ENCODE measurements at places on chromosomes 2 and 18.
A peak's percentile ranks its signal among the peaks of the same experiment; 100 is the strongest.

GRCh38 chr2:104914509-104914908 is 60.6 kb downstream of the POU3F3 start:
- no peak overlapping the region for H3K4me3 ChIP-seq
- H3K36me3 ChIP-seq, result no peaks in the 10 kb centered on the region
- H3K27me3 ChIP-seq, result no peaks in the 10 kb centered on the region
- DNase-seq, result no peak
- no peaks in the 10 kb centered on the region for H3K4me1 ChIP-seq

DNA sequence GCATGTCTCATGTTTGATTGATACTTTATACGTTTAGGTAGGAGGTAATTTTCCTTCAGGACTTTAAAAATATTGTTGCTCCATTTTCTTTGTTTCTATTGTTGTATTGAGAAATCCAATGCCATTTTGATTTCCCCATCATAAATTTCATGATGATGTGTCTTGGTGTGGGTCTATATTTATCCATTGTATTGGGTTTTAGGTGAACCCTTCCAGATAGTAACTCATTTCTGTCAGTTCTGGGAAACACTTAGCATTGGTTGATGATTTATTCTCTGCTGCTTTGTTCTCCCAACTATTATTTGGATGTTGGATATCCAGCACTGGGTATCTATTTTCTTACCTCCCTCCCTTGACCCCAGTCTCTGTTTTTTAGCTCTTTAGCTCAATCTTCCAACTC is 10.0 kb downstream of the MRPL19 start:
- H3K36me3 ChIP-seq, result peaks cover 94% of the 10 kb centered on the region
- no peaks in the 10 kb centered on the region for H3K27me3 ChIP-seq
- H3K4me3 ChIP-seq, result no peak overlapping the region
- no peaks in the 10 kb centered on the region for H3K4me1 ChIP-seq

DNA sequence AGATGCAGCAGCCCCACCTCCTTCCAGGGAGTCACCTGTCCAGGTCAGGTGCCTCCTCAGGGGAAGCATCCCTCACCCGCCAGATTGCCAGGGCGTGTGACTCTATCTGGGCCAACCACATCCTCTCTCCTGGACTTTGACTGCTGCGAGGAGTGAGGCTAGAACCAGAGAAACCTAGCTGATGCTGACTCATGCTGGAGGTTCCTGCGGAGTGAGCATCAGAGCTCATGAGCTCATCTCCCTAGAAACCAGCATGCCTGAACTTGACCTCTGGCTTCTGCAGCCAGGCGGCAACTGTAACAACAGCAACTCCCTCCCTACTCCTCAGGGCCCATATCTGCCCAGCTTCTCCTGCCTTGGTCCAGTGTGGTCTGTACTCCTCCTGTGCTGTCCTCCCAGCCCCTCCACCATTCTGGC is 28.3 kb upstream of the NT5DC4 start:
- peak; percentile 77 for DNase-seq
- H3K27ac ChIP-seq, result peak overlapping the region; percentile 18
- no peaks in the 10 kb centered on the region for H3K36me3 ChIP-seq

- H3K27me3 ChIP-seq, result no peaks in the 10 kb centered on the region
- peaks cover 11% of the 10 kb centered on the region for H3K4me1 ChIP-seq
- H3K4me3 ChIP-seq, result no peak overlapping the region
- H3K27ac ChIP-seq, result no peak overlapping the region
- DNase-seq, result no peak
- peaks cover 10% of the 10 kb centered on the region for H3K36me3 ChIP-seq
Measured at GRCh38 chr2:236121546-236121945, 46.6 kb downstream of the GBX2 start.

DNA sequence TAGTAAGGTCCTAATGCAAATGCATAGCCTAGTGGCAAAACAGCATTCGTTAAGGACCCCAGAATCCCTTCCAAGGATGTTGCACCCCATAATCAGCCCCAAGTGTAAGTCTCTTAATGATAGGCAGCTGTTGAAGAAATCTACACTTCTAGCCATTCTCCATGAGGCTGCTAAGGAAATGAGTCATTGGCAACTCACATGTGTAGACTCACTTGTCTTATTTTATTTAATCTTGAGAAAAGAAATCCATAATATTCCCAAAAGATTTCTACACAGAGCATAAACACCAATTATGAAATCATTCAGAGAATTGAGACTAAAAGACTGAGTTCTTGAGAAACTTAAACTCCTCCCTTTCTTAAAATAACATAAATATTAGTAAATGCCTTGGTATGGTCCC is 52.4 kb downstream of the AKAIN1 start:
- H3K4me1 ChIP-seq, result no peaks in the 10 kb centered on the region
- H3K36me3 ChIP-seq, result no peaks in the 10 kb centered on the region
- H3K27ac ChIP-seq, result no peak overlapping the region
- DNase-seq, result no peak
- H3K4me3 ChIP-seq, result no peak overlapping the region

DNA sequence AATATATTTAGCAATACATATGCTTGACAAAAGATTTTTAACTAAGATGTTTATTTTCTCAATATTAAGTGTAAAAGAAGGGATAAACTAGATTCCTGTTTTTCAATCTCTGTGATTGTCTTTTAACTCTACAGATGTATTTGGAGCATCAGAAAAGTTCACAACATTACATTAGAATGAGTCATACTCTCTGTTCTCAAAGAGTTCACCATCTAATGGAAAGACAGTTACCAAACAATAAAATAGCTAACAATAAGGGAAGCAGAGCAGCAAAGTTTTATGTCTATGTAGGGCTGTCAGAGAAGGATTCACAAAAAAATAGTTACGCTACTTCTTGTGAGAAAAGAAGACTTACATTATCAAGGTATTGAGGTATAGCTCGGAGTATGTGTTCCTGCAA is 109.2 kb upstream of the MAP2 start:
- H3K27ac ChIP-seq, result no peak overlapping the region
- H3K4me1 ChIP-seq, result no peaks in the 10 kb centered on the region
- H3K27me3 ChIP-seq, result no peaks in the 10 kb centered on the region
- H3K4me3 ChIP-seq, result no peak overlapping the region

- H3K27ac ChIP-seq, result peak overlapping the region; percentile 99
- H3K4me1 ChIP-seq, result peaks cover 43% of the 10 kb centered on the region
- no peaks in the 10 kb centered on the region for H3K27me3 ChIP-seq
- DNase-seq, result no peak
Measured at GRCh38 chr18:36128907-36129299, 237 bp downstream of the SLC39A6 start.

GRCh38 chr18:59537579-59537978 is 159.6 kb downstream of the CCBE1 start:
- H3K4me1 ChIP-seq, result no peaks in the 10 kb centered on the region
- H3K4me3 ChIP-seq, result no peak overlapping the region
- H3K27ac ChIP-seq, result no peak overlapping the region
- H3K36me3 ChIP-seq, result no peaks in the 10 kb centered on the region
- peaks cover 4% of the 10 kb centered on the region for H3K27me3 ChIP-seq
- DNase-seq, result no peak

GRCh38 chr18:28408528-28408927 is 231.6 kb upstream of the CDH2 start:
- H3K27ac ChIP-seq, result no peak overlapping the region
- no peak overlapping the region for H3K4me3 ChIP-seq
- no peak for DNase-seq
- no peaks in the 10 kb centered on the region for H3K36me3 ChIP-seq

- H3K4me3 ChIP-seq, result no peak overlapping the region
- DNase-seq, result no peak
- no peak overlapping the region for H3K27ac ChIP-seq
Measured at GRCh38 chr2:3051266-3051665, 326.4 kb downstream of the EIPR1 start.

GRCh38 chr18:41744421-41745030 is 210.5 kb upstream of the PIK3C3 start:
- H3K4me1 ChIP-seq, result no peaks in the 10 kb centered on the region
- H3K27ac ChIP-seq, result no peak overlapping the region
- H3K36me3 ChIP-seq, result no peaks in the 10 kb centered on the region
- no peaks in the 10 kb centered on the region for H3K27me3 ChIP-seq
- H3K4me3 ChIP-seq, result no peak overlapping the region

GRCh38 chr2:31945572-31945935 is 65.3 kb downstream of the MEMO1 start:
- no peak overlapping the region for H3K4me3 ChIP-seq
- H3K4me1 ChIP-seq, result no peaks in the 10 kb centered on the region
- no peak overlapping the region for H3K27ac ChIP-seq
- no peak for DNase-seq
- H3K36me3 ChIP-seq, result peaks cover 18% of the 10 kb centered on the region
- no peaks in the 10 kb centered on the region for H3K27me3 ChIP-seq

GRCh38 chr2:231601356-231602229 is 8.9 kb downstream of the TEX44 start:
- H3K4me1 ChIP-seq, result peaks cover 23% of the 10 kb centered on the region
- no peaks in the 10 kb centered on the region for H3K27me3 ChIP-seq
- no peak overlapping the region for H3K4me3 ChIP-seq
- no peaks in the 10 kb centered on the region for H3K36me3 ChIP-seq
- H3K27ac ChIP-seq, result peak overlapping the region; percentile 99

GRCh38 chr2:3492951-3493614 is 26.2 kb downstream of the ADI1 start:
- H3K27ac ChIP-seq, result peak overlapping the region; percentile 37
- no peaks in the 10 kb centered on the region for H3K27me3 ChIP-seq
- H3K36me3 ChIP-seq, result peaks cover 33% of the 10 kb centered on the region

DNA sequence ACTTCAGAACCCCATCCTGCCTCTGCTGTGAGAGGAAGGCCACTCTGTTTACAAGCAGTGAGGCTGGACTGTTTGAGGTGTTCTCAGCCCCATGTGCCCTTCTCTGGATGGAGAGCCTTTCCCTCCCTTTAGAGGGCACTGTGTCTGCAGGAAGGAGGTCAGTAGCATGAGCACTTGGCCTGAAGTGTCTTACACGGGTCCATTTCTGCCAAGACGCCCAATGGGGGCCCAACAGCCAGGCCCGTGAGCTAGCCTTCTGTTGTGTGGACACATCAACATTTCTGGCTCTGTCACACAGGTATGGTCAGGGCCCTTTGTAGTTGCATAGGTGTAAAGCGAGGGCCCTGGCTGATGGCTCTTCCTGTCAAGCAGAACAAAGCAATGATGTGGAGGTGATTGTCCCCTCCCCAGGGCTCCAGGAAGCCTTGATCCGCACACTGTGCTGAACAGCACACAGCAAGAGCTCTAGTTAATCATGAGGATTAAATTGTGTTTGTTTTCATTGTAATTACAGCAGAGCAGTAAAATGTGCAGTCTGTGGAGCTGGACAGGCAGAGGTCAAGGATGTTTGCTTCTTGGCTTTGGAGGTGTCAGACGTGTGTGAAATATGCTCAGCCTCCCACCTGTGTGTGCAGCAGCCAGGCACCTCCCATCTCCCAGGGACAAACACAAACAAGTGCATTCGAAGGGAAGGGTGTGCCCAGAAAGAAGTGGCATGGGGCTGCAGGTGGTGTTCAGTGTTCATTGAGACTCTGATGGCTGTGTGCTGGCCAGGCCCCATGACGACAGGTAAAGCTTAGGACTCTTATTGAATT is 132.1 kb downstream of the SH3RF3 start:
- no peaks in the 10 kb centered on the region for H3K27me3 ChIP-seq
- DNase-seq, result peak; percentile 55
- no peaks in the 10 kb centered on the region for H3K36me3 ChIP-seq
- no peak overlapping the region for H3K27ac ChIP-seq
- peaks cover 44% of the 10 kb centered on the region for H3K4me1 ChIP-seq
- no peak overlapping the region for H3K4me3 ChIP-seq

DNA sequence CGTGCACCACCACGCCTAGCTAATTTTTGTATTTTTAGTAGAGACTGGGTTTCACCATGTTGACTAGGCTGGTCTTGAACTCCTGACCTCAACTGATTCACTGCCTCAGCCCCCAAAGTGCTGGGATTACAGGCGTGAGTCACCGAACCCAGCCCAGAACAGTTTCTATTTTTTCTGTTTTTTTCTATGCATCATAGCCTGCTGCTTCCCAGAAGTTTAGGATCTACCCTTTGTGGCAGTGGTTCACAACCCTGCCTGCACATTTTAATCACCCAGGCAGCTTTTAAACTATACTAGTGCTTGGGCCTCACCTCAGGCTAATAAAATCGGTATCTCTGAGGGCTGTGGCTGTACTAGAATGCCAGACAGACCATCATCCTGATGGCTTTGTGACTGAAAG is 39.7 kb upstream of the SOCS6 start:
- H3K36me3 ChIP-seq, result no peaks in the 10 kb centered on the region
- H3K4me1 ChIP-seq, result no peaks in the 10 kb centered on the region
- H3K4me3 ChIP-seq, result no peak overlapping the region
- H3K27me3 ChIP-seq, result no peaks in the 10 kb centered on the region

DNA sequence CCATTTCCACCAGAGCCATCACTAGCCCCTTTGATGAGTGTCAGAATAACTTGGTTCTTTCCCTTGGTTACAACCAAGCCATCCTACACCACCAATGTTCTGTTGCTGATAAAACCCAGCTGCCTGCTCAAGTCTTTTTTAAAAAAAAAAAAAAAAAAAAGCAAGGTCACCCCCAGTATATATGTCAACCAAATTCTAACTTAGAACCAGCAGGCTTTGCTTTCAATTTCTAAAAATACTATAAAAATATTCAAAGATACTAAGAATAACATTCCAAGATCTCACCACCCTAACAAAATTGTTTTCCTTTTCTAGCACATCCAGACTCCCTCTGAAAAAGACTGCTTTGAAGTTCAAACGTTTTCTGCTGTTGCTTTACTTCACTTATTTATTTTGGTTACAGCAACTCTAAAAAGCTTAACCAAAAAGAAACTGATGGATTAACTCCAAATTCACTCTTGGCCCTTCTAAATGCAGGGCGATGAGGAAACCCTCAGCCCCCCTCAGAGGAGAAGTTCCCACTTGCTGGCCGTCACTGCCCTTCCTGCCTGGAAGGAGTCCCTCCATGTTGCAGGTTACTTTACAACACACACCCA is 10.9 kb downstream of the UXS1 start:
- peak overlapping the region; percentile 28 for H3K27ac ChIP-seq
- no peaks in the 10 kb centered on the region for H3K36me3 ChIP-seq
- no peak for DNase-seq
- H3K27me3 ChIP-seq, result no peaks in the 10 kb centered on the region
- no peaks in the 10 kb centered on the region for H3K4me1 ChIP-seq
- no peak overlapping the region for H3K4me3 ChIP-seq

DNA sequence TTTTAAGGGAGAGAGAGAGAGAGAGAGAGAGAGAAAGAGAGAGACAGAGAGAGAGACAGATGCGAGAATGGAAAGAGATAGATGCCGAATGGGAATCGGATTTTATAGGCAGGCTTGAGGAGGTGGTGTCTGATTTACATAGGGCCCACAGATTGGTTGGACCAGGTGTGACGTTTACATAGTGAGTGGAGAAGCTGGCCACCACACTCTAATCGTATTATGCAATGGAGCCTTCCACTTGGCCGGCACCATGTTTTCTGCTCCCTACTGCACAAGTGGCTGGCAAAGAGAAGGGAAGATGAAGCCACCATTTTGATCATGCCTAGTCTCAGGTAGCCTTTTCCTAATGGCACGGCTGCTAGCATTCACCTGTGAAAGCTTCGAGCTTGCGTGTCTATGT is 33.9 kb downstream of the CD8B2 start:
- H3K27ac ChIP-seq, result no peak overlapping the region
- H3K4me3 ChIP-seq, result no peak overlapping the region
- no peaks in the 10 kb centered on the region for H3K4me1 ChIP-seq
- H3K36me3 ChIP-seq, result no peaks in the 10 kb centered on the region
- DNase-seq, result no peak

Data from stomach (tissue), 19 donors.